ENCODE measurements at places on chromosomes 7 and 10.

GRCh38 chr10:77228559-77228958, 409.0 kb downstream of the KCNMA1 start:
- no peak for DNase-seq

DNA sequence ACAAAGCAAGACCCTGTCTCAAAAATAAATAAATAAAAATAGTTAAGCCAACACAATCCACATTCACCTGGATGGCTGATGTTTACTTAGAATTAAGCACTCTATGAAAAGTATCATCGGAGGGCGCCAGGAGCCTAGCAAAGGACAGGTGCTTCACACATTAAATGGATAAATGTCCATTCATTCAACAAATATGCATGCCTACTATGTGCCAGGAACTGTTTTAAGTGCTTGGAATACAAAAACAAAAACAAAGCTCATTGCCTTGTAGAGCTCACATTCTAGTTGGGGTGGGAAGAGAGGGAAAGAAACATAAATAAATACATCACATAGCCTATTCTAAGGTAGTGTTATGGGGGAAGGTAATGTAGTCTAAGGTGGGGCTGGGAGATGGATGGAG, 4.1 kb downstream of the BAIAP2L1 start:
- DNase-seq = no peak

DNA sequence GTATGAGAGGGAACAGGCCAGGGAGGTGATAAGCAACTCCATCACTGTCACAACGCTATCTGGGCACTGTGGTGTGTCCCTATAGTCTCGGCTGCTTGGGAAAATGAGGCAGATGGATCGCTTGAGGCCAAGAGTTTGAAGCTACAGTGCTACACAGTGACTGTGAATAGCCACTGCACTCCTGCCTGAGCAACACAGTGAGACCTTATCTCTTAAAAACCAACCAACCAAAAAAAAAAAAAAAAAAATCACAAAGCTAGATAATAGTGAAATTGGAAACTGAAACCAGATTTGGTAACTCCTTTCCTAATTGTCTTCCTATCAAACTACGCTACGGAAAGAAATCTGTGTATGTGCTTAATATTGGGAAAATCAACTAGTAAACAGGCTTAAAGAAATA, 14.1 kb downstream of the MICU1 start:
- peak; percentile 70 for DNase-seq

GRCh38 chr7:74083928-74084721, 521 bp downstream of the LIMK1 start:
- peak; percentile 51 for DNase-seq

- DNase-seq = no peak
Measured at GRCh38 chr7:17097668-17098297, 200.7 kb upstream of the AHR start.

DNA sequence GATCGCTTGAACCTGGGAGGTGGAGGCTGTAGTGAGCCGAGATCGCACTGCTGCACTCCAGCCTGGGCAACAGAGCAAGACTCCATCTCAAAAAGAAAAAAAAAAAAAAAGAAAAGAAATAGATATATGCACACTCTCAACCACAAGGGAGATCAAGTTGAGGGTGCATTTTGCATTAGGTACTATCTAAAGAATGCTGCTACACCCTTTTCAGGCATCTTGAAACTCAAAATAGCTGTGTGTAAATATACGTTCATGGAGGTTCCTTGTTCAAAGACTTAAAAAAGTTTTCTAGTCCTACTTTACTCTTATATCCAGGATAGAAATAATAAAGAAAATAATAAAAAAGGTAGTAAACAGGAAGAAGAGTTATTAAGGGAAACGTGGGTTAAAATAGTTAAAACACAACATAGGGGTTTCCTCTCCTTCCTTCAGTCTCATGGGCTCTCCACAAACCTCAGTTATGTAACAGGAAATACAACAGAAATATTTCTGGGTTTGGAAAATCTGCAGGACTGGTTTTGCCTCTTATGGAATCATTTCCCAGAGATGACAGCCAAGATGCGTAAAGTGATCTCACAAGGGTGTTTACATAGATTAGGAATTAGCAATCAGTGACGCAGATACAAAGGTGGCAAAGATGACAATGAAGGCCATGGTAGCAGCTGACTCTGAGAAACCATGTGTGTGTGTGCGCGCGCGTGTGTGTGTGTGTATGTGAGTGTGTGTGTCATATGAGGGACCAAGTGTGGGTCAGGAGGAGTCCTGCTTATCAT, 15.1 kb downstream of the STEAP4 start:
- no peak for DNase-seq

- DNase-seq = no peak
Measured at GRCh38 chr10:52463826-52464225, 149.7 kb downstream of the DKK1 start.

- no peak for DNase-seq
Measured at GRCh38 chr7:84113286-84113685, 81.3 kb downstream of the SEMA3A start.

DNA sequence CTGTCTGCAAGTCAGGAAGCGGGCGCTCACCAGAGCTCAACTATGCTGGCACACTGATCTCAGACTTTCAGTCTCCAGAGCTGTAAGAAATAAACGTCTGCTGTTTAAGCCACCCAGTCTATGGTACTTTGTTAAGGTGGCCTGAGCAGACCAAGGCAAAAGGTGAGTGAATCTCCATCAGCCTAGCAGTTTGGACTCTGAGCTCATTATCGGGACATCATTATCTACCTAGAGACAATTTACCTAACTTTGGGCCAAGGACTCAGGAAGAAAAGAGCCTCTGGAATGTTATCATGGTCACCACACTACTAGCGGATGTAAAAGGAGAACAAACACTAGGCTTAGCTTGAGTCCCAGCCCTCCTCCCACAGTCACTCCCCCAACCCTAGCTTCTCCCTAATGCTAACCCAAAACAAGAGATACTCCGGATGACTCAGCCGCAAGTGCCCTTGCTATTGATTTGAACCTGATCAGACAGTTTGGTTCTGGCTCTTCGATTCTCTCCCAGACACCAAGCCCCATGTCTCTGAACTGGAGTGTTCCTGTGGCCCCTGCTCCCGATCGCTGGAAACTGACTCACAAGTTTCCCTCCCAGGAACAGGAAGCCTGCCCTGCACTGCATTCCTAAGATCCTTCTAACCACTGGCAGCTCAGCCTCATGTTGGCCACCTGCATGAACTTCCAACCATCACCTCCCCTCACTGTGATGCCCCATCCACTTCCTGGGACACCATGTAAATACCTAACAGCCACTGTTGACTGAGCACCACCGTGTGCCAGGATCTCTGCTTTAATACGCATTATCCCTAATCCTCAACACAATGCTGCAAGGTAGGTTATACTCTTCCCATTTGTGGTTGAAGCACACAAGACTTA, 34.5 kb downstream of the CREB3L2 start:
- no peak for DNase-seq

DNA sequence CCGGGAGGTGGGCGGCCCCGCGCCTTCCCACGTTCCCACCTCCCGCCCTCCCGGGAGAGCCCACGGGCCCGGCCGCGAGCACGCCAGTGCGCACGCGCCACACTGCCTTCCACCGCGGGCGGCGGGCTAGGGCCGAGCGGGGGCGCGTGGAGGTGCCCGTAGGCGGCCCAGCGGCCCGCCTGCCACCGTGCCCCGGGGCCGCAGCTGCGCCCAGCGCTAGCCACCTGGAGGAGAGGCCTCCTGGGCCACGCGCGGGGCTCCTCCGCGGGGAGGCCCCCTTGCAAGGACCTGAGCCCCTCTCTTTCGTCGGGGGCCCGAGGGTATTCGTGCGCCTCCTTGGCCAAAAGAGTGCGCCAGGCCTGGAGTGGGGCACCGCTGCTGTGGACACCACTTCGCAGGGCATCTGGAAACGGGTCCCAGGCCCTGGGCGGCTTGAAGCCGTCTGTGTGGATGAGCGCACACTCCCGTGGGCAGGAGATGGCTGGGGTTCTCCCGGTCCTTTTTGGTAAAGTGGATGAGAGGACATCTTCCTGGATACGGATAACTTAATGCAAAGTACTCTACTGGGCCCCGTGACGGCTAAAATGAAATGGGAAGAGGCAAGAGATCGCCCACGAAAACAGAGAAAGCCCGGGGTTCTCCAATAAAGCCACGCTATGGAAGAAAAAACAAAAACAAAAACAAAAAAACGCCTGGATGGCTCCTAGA, 9.0 kb upstream of the EBF3 start:
- no peak for DNase-seq

DNA sequence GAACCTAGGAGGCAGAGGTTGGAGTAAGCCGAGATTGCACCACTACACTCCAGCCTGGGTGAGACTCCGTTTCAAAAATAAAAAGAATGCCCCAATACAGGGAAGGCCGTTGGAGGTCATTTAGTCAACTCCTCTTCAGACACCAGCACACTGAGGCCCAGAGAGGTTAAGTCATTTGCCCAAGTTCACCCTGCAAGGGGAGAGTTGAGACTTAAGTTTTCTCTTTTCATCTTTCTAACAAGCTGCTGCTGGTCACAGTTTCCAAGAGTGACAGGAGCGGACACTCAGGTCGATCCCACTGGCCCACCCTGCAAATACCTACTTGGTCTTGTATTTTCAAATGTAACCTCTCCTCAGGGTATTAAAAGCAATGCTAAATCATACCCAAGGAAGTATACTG, 30.4 kb upstream of the VCL start:
- DNase-seq = no peak

GRCh38 chr10:130924138-130924819, 387.2 kb downstream of the TCERG1L start:
- DNase-seq = no peak

GRCh38 chr7:80856769-80857168, 62.1 kb downstream of the SEMA3C start:
- DNase-seq = no peak

GRCh38 chr7:2689343-2689847, 1.4 kb downstream of the AMZ1 start:
- DNase-seq = no peak

DNA sequence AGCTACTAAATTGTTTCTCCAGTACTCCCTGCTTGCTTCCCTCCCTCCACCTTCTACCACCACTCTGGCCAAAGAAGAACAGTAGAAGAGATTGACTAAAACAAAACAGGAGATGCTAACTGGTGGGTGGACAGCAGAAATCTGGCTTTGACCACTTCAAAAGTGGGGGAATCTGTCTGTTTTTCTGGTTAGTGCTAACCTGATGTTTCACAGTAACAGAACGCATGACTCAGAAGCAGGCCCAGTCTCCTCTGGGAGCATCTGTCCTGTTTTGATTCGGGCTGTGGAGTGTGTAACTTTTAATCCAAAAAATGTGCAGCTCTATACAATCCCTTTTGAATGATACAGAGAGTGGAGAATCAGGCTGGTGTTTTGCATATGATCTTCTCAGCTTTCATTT, 32.7 kb upstream of the ZNF438 start:
- DNase-seq = no peak

DNA sequence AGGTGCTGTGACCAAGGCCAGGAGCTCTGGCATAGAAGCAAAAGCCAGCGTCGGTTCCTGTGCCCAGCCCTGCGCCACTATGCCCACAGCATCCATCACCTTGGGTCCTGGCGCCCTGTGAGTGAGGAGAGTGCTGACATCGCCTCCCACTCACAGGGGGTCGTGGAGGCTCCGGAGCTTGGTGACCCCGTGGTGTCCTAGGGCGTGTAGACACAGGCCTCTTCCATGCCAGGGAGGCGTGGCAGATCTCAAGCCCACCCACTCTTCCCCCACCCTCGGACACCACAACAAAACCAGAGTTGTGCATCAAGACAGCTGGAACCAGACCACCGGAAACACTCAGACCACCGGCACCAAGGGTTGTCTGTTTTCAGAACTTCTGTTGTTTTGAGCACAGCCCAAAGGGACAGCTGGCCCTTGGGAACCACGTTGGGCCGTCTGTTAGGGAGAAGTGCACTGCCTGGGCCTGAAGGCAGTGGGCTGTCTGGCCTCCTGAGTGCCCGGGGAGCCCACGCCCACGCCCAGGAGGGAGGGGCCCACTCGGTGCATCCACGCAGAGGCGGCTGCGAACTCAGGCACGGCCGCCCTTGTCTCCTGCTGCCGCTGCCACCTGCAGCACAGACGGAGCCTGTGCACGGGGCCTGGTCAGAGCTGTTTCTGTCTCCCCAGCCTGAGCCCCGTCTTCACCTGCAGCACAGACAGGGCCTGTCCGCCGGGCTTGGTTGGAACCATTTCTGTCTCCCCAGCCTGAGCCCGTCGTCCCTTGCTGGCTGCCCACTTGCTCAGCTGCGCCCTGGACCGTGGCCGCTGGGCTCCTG, 106.3 kb downstream of the INPP5A start:
- DNase-seq = no peak

DNA sequence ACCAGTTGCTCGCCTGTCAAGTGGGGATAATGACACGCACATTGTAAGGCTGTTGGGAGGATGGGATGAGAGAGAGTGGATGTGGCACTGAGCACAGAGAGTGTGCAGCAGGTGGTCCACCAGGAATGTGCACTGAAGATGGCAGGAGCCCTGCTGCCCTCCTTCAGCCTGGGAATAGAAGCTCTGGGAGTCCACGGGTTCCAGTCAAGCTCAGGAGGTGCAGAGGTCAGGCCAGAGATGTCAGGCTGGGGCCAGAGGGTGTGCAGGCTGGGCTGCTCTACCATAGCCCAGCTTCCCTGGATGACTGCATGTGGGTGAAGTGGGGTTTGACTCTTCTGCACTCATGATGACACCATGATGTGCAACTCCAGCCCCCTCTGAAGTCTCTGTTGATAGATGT, 58.7 kb downstream of the C10orf120 start:
- DNase-seq = no peak

DNA sequence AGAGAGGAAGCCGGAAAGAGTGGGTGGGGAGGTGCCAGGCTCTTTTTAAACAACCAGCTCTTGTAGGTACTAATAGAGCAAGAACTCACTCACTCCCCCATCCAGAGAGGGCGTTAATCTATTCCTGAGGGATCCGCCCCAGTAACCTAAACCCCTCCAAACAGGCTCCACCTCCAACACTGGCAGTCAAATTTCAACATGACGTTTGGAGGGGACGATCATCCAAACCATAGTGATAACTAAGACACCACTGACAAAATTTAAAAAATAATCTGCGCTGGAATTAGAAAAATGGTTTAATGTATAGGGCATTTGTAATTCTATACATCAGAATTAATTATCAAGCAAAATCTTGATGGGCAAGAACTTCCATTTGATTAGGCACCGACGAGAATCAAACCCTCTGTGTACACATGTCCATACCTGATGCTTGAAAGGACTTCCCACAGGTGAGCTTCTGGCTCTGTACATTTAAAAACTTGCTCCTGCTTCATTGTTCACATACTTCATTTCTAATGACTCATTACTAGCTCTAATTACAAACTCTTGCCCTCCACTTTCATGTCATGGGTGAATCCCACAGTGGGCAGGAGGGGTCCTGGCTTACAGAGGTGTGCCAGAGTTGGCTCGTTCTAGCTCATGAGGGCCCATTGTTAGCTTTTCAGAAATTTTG, 20.6 kb upstream of the KDM7A start:
- DNase-seq = no peak

DNA sequence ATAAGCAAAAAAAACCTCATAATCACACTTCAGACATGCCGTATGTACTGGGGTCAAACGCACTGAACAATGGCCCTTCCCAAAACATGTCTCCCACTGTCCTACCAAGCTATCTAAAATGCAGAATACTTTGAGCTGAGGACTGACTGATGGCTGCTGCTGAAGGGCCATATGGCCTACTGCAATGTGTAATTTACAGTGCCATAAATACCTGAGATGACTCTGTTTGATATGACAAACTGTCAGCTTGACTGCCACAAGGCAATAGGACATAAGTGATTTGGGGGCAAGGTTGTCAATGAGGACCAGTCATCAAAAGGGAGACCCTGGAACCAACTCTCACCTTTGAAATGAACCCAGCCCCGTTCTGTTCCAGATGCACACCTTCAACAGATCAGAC, 187.4 kb upstream of the FRMD4A start:
- no peak for DNase-seq

All from NCI-H2171 treated with DMSO at 0.1 percent for 48 hours (cell line).